ENCODE measurements at places on chromosomes 7 and 10. TPM values are rescaled to one million over a fixed set of nuclear protein-coding genes. Genes with fewer than 3 reads are reported as not detected.

Gene ABCA13
- total RNA-seq, result 1.7 TPM

Gene CHCHD3
- total RNA-seq, result 75.7 TPM

Gene TBX20
- total RNA-seq, result 1.8 TPM

Gene OR6B1
- total RNA-seq, result not detected

DNA sequence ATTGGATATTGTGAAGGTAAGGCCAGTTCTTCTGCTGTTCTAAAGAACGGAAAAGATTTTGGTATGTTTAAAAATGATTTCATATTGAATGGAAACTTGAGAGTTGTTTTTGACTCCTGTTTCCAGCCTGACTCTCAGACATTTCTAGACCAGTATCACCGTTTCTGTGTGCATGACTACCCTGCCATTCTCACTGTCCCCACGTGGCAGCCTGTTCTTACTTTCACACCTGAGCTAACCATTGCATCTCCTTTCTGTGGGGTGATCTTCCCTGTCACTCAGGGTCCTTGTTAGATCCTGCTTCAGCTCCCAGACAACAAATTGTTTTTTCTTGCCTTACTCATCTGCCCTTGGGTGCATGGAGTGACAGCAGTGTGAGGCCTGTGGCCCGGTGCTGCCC is 38.9 kb downstream of the GLRX3 start:
- no peak for DNase-seq

- DNase-seq, result no peak
These were observed 84.9 kb upstream of the TCERG1L start for GRCh38 chr10:131396121-131397050.

Gene CEP55
- total RNA-seq, result 73.2 TPM

Gene CTBP2
- 106 TPM for total RNA-seq

Gene CFAP58
- 0.29 TPM for total RNA-seq

Gene OR9A2
- total RNA-seq, result not detected

DNA sequence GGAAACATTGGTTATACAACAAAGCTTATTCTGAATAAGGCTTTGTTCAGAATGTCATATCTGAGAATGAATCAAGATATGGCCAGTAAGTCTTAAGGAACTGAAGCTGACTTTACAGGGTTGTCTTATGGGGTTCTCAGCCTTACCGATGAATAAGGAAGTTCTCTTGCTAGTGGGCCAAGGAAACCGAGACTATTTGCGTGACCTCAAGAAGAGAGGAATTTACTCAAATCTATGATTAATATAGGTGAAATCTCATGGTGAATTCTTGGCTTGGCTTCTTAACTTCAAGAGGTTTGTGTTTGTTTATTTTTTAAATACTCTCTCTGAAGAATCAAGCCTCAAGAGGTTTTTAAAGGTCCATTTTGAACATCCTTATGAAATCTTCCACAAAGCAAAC is 4.7 kb upstream of the MRLN start:
- DNase-seq, result no peak

Gene SPDYE11
- total RNA-seq, result not detected

GRCh38 chr7:44911911-44912310 is 26.6 kb upstream of the PURB start:
- no peak for DNase-seq

DNA sequence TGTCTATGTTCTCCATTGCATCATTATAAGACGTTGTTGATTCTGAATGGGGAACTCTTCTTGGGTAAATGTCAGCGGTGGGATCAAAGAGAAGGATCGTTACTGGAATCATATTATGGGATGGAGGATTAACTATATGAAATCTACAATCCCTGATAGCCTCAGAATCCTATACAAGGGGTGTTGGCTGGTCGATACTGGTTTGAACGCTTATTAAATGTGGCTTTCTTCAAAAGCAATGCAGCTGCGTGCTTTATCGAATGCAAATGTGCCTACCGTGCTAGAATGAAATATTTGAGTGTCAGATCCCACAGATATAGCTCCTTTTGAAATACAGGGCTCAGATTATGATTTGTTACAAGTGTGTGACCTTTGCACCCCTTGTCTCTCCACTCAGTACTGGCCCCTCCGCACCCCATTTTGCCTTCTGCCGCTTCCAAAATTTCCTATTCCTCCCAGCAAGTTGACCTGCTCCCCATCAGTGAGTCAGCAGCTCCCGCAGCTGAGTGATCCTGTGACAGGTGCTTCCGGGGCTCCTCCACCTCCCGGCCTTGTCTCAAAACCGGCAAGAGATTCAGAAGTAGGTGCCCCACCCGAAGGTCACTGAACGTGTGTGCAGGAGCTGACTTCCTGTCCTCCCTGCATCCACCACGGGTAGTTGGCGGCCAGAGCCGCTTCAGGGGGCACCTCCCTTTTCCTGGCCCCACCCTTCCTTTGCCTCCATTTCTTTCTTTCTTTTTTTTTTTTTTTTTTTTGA is 76.6 kb downstream of the PTPRE start:
- no peak for DNase-seq

DNA sequence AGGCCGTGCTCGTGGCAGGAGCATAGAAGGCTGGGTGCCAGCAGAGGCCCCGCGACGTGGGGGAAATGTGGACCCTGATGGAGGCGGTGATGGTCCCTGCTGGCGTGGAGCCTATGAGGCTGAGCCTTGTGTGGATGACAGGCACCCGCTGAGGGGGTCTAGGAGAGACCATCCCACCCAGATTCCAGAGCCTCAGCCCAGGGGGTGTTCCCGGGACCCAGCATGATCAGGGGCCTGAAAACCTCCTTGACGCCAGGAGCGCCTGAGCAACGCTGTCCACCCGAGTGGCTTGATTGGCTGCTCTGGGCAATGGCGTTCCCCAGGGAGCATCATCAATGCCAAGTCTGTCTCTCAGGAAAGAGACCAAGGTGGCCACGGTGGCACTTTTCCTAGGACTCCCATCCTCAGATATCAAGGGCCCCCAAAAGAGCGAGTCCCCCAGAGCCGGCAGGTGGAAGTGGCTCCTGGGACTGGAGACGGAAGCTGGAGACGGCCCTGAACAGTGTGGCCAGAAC is 61.1 kb downstream of the PWWP2B start:
- no peak for DNase-seq

Gene CREB5
- total RNA-seq, result 25.7 TPM

GRCh38 chr7:135943134-135943879 is 33.9 kb downstream of the MTPN start:
- DNase-seq, result no peak

DNA sequence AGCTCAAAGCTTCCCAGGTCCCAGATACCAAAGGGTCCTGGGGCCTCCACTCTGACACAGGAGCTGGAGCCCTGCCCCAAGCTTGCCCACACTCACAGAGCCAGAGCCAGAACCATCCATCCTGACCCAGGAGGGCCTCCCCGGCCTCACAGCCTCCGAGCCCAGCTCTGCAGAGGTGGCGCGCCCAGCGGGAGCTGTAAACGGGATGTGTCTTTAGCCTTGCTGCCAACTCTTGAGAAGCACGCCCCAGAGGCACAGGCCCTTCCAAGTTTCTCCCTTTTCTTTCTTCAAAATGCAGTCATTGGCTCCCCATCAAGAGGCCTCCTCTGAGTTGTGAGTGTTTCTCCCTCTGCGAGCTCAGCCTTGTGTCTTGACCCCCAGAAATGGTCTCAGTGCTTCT is 75.0 kb downstream of the PDGFA start:
- no peak for DNase-seq

DNA sequence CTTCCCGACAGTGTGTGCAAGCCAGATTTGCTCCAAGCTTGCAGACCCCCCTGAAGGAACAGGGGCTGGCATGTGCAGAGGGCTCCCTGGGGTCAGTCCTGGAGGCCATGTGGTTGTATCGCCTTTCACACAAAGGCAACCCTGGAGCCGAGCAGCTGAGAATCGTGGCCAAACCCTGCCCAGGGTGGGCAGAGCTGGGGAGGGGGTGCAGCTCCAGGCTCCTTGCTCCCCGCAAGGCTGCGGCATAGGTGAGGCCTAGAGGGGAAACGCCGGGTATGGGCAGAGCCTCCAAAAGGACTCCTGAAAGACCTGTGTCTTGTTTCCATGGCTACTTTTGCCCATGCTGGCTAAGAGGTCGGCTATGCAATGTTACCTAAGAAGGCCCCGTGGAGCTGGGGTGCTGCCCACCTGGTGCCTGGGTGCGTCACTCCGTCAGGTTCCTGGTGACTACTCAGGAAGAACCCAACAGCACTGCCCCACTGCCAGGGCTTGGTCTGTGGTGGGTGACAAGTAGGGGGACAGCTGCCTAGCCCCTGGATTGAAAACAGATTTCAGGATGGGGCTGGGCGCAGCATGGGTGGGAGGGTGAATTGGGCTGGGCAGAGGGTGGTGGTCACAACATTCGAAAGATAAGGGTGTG is 171.0 kb upstream of the SHH start:
- no peak for DNase-seq

GRCh38 chr7:95723583-95724180 is 48.7 kb upstream of the DYNC1I1 start:
- DNase-seq, result peak; percentile 15

GRCh38 chr10:120950051-120950561 is 98.9 kb downstream of the WDR11 start:
- peak; percentile 9 for DNase-seq

DNA sequence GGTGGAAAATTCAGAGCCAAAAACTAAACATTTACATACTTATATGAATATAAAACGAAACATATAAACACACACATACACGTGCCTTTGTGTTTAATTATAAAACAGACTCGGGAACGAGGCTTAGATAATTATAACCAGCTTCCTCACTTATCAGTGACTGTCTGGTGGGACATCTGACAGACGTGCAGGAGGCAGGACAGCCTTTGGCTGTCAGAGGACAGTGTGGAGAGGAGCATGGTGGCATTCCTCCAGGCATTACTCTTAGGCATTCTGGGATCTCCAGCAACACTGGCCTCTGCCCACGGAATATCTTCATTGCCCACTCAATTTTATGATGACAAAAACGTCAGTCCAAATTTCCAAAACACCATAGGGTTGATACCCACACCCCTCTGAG is 262.2 kb upstream of the NFE2L3 start:
- DNase-seq, result no peak

DNA sequence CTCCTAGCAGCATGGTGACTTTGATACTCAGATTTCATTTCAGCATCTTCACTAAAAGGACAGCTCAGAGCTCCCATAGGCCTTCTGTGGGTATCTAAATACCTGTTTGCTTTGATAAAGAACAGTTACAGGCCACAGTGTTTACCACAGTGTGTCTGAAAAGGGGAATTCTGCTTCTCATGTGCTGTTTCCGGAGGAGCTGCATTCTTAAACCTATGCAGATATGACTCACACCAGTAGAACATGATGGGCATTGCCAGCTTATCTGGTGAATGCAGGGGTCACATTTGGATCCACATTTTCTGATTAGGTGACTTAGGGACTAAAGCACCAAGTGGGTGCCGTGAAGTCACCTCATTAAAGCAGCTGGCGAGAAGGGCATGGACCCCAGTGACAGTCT is 52.6 kb downstream of the TRRAP start:
- DNase-seq, result no peak

DNA sequence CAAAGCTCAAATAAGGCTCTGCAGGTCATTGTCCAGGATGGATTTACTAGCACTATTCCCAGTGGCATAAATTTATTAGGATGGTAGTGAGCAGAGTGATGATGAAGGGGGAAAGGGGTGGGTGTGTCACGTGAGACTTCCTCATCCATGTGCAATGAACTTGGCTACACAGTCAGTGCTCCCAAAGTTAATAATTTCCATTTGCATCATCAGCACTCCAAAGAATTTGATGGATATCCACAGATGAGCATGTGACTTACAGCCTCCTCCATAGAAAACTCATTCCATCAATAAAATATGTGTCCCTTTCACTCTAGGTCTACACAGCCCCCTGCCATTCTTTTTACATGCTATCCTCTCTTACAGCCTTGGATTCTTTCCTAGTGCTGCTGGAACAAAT is 142.6 kb upstream of the PLPP4 start:
- peak; percentile 61 for DNase-seq

- no peak for DNase-seq
These were observed 22.3 kb downstream of the ZNF783 start for GRCh38 chr7:149284343-149284742.

- no peak for DNase-seq
These were observed 96.4 kb downstream of the EBF3 start for GRCh38 chr10:129867631-129868179.

DNA sequence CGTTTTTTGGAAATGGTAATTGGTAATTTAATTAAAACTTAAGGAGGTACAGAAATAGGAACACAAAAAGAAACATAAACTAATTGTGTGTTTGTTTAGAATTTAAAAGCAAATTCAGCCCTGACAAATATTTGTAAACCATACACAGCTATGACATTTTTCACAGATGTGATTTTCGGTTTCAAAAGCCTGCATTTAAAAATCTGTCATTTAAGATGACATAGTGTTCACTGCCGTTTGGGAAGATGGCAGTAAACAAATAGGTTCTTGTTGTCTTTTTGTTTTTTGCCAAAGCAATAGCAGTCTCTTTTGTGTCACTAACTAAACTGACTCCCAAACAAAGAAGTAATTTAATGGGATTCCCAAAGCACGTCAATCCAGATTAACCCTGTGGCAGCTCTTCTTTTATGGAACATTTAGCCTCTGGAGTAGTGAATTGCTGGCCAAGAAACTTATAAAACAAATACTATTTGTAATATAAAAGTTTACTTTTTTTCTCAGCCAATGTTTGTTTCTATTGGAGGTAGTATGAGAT is 697.6 kb downstream of the PHTF2 start:
- no peak for DNase-seq

- DNase-seq, result no peak
These were observed 74.6 kb downstream of the ORC5 start for GRCh38 chr7:104133238-104133637.

Gene AOAH
- 0.51 TPM for total RNA-seq

GRCh38 chr7:137603043-137603442 is 243.7 kb downstream of the DGKI start:
- no peak for DNase-seq

Gene CAPZA2
- 89.7 TPM for total RNA-seq

DNA sequence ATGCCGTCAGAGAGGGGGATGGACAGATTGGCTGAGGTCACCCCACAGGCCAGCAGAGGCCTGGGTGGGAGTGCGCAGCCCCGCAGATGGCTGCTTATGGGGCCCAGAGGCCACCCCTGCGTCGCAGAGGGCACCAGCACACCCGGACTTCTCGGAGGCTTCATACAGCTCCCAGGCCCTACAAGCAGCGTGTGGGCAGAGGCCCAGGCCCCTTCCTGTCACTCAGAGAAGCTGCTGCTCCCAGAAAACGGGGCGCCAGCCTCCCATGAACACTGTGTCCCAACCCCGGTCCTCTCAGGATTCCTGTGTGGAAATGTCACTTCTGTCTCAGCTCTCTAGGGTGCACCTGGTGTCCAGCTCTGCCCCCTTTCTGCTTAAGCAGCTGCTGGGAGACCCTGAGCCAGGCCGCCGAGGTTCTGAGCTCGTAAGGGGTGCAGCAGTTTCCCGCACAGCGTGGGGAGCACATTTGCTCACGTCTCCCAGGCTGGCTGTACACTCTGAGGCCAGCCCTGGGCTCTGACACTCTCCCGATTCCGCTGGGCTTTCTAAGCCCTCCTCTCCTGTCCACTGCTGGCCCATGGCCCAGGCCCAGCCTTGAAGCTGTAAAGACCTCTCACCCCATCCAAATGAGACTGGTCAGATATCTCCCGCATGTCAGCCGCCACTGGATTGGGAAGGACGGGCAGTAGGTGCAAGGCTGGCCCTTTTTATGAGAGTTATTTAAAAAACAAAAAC is 6.8 kb downstream of the GPR146 start:
- DNase-seq, result no peak
